ENCODE measurements at places on chromosomes 3 and 15. TPM values are rescaled to one million over a fixed set of nuclear protein-coding genes. Genes with fewer than 3 reads are reported as not detected.
A peak's percentile ranks its signal among the peaks of the same experiment; 100 is the strongest.

DNA sequence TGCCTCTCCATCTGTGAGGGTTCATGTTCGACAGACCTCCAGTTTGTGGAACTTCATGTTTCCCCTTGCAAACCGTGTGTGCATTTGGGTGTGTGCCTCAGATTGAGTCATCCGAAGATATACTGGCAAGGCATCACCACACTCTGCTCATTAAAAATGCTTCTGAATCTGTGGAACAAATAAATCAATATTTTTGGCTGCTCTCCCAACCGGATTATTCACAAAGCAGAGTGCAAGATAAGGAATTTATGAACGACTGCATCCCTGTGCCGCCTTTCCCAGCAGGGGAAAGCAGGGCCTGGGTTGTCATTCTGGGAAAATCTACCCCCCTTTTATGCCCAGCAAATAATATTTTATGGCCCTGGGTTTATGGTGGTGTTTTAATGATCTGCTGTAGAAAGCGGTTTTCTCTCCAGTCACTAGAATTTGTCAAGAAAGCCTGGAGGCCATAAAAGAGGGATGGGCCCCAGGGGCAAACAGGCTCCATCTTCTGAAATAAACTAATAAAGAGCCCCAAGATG lies 4.2 kb upstream of the WNT5A start:
- DNase-seq, result peak; percentile 32

- DNase-seq, result peak; percentile 95
Observed at GRCh38 chr3:13484851-13485590, 4.9 kb downstream of the HDAC11 start.

DNA sequence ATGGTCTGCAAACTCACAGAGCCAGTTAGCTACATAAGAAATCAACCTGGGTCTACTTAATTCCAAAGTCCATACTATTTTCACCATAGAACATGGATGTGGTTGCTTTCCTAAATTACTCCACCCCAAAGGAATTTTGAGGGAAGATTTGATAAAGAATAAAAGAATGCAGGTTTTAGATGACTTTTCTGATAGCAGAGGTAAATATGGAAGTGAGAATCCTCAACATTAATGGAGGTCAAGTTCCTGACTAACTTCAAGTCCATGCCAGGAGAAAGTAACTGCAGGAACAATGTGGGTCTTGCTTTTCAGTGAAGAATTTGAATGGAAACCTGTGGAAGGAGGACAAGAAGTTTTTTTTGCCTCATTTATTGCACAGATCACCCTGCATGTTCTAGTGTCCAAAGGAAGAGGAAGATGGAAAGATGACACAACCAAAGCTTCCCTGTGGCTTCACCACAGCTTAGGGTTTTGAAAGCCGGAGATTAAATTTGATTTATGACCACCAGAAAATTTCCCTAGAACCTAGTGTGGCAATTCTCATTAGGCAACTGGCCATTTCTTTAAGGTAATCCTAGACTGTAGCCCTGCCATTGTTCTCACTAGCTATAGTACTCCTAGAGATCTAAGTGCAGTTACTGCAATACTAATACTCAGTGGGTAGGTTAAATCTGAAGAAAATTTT lies 429.7 kb downstream of the RAP2B start:
- no peak for DNase-seq

DNA sequence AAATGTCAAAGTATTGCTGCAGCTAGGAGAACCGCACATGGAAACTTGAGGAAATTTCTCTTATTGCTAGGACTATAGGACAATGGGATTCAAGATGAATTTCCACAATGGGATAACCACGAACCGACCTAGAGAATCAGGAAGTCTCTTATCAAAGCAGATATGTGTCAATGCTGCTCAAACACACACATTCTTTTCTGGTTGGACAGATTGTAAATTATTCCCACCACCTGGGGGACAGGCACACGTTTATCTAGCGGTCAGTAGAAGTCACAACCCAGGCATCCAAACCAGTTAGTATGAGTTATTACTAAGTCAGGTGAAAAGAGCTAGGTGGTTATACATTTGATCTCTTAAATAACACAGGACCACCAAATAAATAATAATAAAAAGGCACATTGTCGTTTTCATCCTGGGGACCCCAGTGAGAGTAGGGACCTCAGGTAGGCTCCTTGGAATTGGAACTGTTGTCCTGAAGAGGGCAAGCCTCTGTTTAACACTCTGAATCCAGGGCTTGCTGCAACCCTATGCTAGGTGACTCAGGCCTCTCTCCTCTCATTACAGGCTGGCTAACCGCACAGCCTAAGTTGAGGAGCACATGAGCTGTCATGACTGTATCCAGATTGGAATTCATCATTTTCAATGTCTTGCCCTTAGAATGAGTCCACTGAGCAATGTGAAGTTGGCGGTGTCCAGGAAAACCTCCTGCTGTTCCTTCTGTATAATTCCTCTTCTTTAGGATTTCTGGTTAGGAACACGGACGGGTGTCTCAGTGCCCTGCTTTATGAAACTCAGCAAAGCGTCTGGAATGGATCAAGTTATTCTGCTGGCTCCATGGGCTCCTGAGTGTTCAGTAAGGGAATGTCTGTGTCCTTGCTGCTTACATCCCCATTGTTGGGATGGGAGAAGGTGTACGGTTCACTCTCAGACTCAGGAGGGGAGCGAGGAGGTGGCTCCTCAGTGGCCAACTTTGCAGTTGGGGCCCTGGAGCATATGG lies 59.0 kb downstream of the CLEC3B start:
- no peak for DNase-seq

DNA sequence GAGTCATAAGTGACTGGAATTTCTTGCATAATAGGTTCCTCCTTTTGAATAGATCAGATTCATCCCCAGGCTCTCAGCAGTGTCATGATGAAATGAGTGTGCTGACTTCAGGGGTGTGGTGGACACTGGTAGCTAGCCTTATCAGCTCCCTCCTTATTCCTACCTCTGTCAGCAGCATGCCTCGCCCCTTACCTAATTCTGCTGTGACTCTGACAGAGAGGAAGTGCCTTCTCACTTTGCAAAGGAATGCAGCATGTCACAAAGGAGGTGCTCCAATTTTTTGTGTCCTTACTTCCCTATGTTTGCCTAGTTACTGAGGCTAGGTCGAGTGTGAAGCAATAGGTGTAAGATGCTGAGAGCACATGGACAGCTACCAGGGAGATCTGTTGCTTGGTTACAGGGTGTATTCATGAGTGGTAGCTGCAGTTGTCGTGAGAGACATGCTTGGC lies 90.6 kb downstream of the TNFAIP8L3 start:
- no peak for DNase-seq

GRCh38 chr3:110575702-110576101 lies 495.9 kb upstream of the NECTIN3 start:
- DNase-seq, result no peak

DNA sequence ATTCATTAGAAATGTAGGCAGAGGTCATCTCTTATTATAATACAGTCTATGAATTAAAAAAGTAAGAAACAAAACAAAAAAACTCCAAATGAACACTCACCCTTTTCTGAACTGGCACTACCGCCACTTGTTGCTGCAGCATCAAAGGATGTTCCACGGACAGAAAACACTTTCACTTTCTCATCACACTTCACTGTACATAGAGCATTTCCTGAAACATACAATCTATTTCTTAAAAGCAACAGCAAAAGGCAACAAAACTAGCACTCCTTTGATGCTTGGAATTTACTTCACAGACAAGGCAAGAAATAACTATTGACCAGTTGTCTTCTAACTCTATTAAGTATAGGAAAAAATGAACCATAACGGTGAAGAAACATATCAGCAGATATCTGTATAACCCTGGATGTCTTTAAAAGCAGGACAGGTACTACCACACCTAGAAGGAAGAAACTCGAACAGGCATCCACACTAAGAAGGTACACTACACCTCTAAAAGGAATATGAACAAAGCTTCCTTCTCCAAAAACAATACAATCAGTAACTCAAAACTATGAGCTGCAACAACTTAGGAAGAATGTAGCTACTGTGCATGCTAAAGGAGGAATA lies 24.9 kb downstream of the ETFA start:
- DNase-seq, result no peak

GRCh38 chr3:53758846-53759245 lies 87.4 kb downstream of the CHDH start:
- no peak for DNase-seq

DNA sequence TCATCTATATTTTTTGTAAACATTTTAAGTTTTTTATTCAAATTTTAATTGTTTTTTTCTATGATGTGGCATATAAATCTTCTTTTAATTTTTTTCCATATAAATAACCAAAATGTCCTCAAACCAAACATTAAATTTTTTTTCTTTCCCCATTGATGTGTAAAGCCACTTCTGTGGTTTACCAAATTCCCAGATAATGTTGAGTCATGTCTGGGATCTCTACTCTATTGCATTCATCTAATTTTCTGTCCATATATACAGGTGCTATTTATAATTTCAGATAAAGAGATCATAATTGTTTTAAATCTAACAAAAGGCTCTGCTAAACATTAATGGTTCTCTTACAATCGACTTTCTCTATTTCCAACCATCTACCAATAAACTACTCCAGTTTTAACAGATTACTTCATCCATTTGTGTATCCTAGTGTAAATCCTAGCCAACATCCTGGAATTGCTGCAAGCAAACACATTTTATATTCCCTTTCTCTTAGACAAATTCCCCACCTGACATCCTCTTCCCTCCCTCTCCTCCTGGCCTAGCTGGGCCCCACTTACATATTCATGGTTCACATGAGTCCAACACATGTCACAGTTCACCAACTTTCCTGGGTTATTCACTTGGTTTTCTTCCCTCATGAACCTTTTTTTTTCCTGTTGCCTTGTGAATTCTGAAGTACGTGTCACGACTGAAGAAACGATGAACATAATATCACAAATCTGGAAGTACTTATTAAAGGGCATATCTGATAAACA lies 368.0 kb upstream of the AGTR1 start:
- peak; percentile 37 for DNase-seq

GRCh38 chr3:167653760-167654159 lies at the start of gene WDR49:
TSS of gene WDR49 (minus strand) at chr3:167653942. CDS start at chr3:167653425, 517 bp downstream.
- DNase-seq, result no peak

GRCh38 chr15:98548139-98548971 lies 100.0 kb upstream of the IGF1R start:
- DNase-seq, result peak; percentile 80

The GOLGA8J gene
- polyA plus RNA-seq, result not detected

The PRSS50 gene
- 0.19 TPM for polyA plus RNA-seq

The SEMA5B gene
- polyA plus RNA-seq, result 6.6 TPM

The DLL4 gene
- polyA plus RNA-seq, result 5.8 TPM
